SK-N-SH treated with all-trans-retinoic acid at 6 μM for 48 hours (cell line): ENCODE measurements at places on chromosomes 1 and 21.

- ATAC-seq = no peak
Measured at GRCh38 chr1:199067483-199067882, 428.6 kb downstream of the PTPRC start.

DNA sequence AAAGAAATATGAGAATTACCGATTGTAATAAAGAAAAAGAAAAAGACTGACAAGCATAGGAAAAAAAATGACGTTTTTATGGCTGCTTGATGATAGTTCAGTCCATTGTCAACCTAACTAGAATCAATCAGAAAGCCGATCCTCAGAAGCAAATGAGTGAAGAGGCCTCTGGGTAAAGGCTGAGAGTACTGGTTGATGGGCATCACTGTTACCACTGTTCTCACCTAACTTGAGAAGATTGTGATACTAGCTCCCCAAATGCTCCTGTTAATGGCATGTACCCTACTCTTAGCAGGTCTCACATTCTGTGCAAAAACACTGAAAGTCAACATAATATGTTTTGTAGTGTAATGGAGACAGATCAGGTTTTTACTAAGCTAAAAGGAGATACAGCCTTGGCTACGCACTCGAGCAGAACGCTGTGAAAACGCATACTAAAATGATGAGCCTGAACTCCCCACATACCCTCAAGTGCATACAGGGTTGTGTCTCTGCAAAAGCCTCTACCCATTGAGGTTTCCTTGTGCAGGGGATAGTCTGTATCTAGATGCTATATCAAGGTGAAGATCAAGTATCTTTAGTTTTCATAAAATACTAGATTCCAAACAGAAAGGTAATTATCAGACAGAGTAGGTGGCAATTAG lies 554.6 kb downstream of the SMYD3 start:
- ATAC-seq = no peak

DNA sequence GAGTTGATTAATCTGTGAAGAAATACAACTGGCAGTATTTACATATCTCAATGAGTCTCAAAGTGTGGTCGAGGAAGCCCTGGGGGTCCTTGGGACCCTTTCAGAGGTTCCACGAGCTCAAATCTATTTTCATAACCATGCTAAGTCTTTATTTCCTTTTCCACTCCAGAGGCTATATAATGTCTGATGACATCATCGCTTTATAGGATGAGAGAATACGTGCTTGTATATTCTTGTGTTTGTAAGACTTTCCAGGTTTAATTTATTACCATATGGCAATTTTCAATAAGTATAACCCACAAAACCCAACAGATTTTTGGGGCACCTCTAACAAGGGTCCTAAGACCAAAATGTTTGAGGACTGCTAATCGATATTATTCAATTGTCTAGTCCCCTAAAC lies 1.4 kb upstream of the SLC19A2 start:
- no peak for ATAC-seq

GRCh38 chr1:199510314-199510713 lies 517.2 kb upstream of the NR5A2 start:
- ATAC-seq = no peak

- ATAC-seq = no peak
Measured at GRCh38 chr1:57015071-57015470, 49.3 kb upstream of the C8B start.
